ENCODE measurements at places on chromosomes 3 and 15. TPM values are rescaled to one million over a fixed set of nuclear protein-coding genes. Genes with fewer than 3 reads are reported as not detected.
A peak's percentile ranks its signal among the peaks of the same experiment; 100 is the strongest.

- H3K4me1 ChIP-seq, result peaks cover 13% of the 10 kb centered on the region
- H3K27ac ChIP-seq, result no peak overlapping the region
- DNase-seq, result no peak
These were observed 83.8 kb downstream of the PRICKLE2 start for GRCh38 chr3:64141476-64141875.

GRCh38 chr15:74496648-74497047 lies 35.7 kb upstream of the UBL7 start:
- no peaks in the 10 kb centered on the region for H3K27me3 ChIP-seq
- no peaks in the 10 kb centered on the region for H3K36me3 ChIP-seq
- H3K27ac ChIP-seq, result no peak overlapping the region

DNA sequence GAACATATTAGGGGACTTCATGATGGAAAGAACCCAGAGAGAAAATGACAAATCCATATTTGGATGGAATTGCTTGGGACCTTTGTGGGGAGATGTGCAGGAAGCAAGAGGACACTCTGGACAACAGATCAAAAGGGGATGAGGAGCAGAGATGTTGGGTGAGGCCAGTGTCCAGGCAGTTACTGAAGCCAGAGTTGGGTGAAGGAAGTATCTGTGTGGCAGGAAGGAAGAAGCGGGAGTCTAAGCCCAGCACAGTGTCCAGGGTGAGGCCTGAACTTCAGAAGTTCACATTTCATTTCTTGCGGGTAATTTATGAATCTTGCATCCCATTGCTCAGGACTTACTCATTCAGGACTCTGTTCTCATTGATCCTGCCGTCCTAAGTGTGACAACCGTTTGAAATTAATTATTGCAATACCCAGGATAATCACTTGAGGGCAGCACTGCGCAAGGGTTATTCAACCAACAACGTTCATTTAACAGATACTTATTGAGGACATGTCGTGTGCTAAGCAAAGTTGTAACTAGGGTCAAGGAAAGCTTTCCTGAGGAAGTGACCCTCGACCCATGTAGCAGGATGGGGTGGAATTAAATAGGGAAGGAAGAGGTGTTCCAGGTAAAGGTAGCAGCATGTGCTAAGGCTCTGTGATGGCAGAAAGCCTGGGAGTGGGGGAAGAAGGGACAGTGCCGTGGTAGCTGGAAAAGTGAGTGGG lies 61.3 kb upstream of the CMTM8 start:
- no peaks in the 10 kb centered on the region for H3K27me3 ChIP-seq
- no peak for DNase-seq
- H3K27ac ChIP-seq, result no peak overlapping the region
- peaks cover 2% of the 10 kb centered on the region for H3K36me3 ChIP-seq
- no peak overlapping the region for H3K4me3 ChIP-seq
- peaks cover 3% of the 10 kb centered on the region for H3K4me1 ChIP-seq

- H3K4me3 ChIP-seq, result no peak overlapping the region
- DNase-seq, result no peak
- no peak overlapping the region for H3K27ac ChIP-seq
- H3K36me3 ChIP-seq, result no peaks in the 10 kb centered on the region
These were observed 486.0 kb upstream of the AGTR1 start for GRCh38 chr3:148211725-148212124.

- H3K36me3 ChIP-seq, result no peaks in the 10 kb centered on the region
- no peak overlapping the region for H3K4me3 ChIP-seq
- H3K27ac ChIP-seq, result no peak overlapping the region
- H3K27me3 ChIP-seq, result no peaks in the 10 kb centered on the region
These were observed 29.5 kb upstream of the SEMA4B start for GRCh38 chr15:90171623-90172022.

- peak overlapping the region; percentile 85 for H3K4me3 ChIP-seq
- peaks cover 51% of the 10 kb centered on the region for H3K4me1 ChIP-seq
- H3K36me3 ChIP-seq, result peaks cover 3% of the 10 kb centered on the region
- H3K27ac ChIP-seq, result peak overlapping the region; percentile 46
- no peak for DNase-seq
- peaks cover 57% of the 10 kb centered on the region for H3K27me3 ChIP-seq
These were observed 245.0 kb upstream of the TOPAZ1 start for GRCh38 chr3:43996379-43997301.

- no peak for DNase-seq
- peak overlapping the region; percentile 72 for H3K4me3 ChIP-seq
- no peak overlapping the region for H3K27ac ChIP-seq
- peaks cover 17% of the 10 kb centered on the region for H3K4me1 ChIP-seq
- H3K27me3 ChIP-seq, result no peaks in the 10 kb centered on the region
- H3K36me3 ChIP-seq, result no peaks in the 10 kb centered on the region
These were observed 155 bp downstream of the ACVR2B start for GRCh38 chr3:38453913-38454177.

DNA sequence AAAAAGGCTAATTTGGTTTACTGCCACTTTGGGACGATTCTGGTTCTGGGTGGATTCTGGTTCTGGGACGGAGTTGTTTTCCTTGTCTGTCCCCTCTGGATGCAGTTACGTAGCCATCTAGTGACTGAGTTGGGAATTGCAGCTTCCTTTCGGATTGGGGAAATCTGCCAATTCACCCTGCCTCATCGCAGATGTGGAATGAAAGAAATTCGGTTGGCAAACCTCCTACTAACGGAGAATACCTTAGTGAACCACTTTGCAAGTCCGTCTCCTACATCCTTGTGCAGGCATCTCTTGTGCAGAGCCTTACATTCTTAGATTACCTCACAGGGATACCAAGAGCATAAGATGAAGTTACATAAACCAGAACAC lies 31.5 kb upstream of the AP4E1 start:
- peak; percentile 91 for DNase-seq
- peaks cover 21% of the 10 kb centered on the region for H3K4me1 ChIP-seq
- H3K4me3 ChIP-seq, result peak overlapping the region; percentile 68
- H3K27me3 ChIP-seq, result peaks cover 17% of the 10 kb centered on the region
- H3K36me3 ChIP-seq, result no peaks in the 10 kb centered on the region

GRCh38 chr3:76096036-76096435 lies 310.7 kb upstream of the ZNF717 start:
- H3K4me1 ChIP-seq, result peaks cover 2% of the 10 kb centered on the region
- H3K36me3 ChIP-seq, result no peaks in the 10 kb centered on the region
- no peak for DNase-seq

GRCh38 chr3:105616374-105617121 lies 249.8 kb downstream of the ALCAM start:
- peaks cover 8% of the 10 kb centered on the region for H3K4me1 ChIP-seq
- H3K4me3 ChIP-seq, result no peak overlapping the region
- no peaks in the 10 kb centered on the region for H3K27me3 ChIP-seq
- H3K36me3 ChIP-seq, result no peaks in the 10 kb centered on the region

DNA sequence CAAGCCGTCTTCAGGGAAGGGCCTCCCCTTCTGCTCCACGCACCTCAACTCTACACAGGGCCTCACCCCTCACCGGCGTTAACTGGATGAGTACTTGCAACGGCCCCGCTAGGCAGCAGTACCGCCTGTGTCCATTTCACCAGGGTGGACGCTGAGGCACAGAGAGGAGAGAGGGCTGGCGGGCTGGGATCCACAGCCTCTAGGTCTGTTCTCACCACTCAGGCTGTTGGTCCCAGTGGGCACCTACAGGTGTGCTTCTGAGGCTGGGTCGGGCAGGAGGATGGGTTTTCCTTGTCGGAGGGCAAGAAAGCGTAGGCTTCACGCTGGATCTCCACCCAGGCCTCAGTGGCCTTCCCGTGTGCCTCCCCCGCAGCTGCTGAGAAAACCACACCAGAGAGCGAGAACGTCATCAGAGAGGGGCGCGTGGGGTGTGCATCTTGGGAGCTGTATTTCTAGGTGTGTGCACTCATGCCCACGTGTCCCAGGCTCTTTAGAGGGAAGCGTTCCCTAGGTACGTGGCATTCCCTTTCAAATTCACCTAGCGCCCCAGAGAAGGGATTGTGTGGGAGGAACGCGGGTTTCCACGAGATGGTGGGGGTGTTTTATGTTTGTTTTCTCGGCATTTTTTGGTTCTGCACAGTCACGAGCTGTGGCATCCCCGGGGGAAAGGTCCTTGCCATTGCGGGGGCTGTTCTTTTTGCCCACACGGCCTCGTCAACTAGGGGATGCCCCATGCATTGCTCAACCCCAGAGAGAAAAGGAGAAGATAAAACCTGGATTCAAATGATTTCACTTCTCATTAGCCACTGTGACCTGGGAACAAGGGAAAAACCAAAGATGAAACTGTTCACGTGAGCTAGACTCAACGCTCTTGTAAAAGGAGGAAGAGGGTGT lies 67.7 kb downstream of the MGLL start:
- H3K4me1 ChIP-seq, result peaks cover 32% of the 10 kb centered on the region
- no peak overlapping the region for H3K4me3 ChIP-seq
- peaks cover 20% of the 10 kb centered on the region for H3K36me3 ChIP-seq
- no peak for DNase-seq
- no peaks in the 10 kb centered on the region for H3K27me3 ChIP-seq

DNA sequence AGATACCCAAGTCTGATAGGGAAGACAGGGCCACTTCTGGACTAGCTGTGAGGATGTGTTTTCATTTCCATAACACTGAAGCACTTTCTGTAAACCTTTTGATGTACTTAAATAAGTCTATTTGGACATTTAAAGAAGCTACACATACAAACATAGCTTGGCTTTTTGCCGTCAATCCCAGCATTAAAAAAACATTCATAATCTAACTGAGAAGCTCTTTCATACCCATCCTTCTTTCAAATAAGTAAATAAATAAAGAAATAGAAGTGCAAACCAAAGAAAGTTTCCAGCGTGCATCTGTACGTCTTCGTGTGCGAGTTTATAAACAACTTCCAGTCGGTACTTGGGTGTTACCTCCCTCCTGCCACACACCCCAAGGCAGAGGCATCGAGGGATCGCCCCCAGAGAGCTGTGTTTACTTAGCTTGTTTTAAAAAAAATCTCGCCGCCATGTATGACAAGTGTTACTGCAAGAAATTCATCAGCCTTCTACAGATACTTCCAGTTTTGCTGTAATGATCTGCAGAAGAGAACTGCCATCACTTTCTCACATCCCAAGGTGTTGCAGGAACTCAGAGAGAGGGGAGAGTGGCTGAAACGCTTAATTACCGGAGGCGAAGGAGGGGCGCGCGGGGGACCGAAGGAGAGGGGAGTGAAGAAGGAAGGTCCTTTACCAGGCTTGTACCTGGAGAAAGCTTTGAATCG lies 9.0 kb upstream of the MEIS2 start:
- DNase-seq, result no peak
- H3K27ac ChIP-seq, result no peak overlapping the region
- peaks cover 35% of the 10 kb centered on the region for H3K4me1 ChIP-seq
- peaks cover 96% of the 10 kb centered on the region for H3K27me3 ChIP-seq
- H3K4me3 ChIP-seq, result peak overlapping the region; percentile 50

GRCh38 chr15:90762109-90762508 lies 45.0 kb downstream of the BLM start:
- H3K36me3 ChIP-seq, result no peaks in the 10 kb centered on the region
- H3K27ac ChIP-seq, result no peak overlapping the region
- no peak for DNase-seq
- no peaks in the 10 kb centered on the region for H3K27me3 ChIP-seq
- H3K4me1 ChIP-seq, result peaks cover 3% of the 10 kb centered on the region

GRCh38 chr15:55912982-55913381 lies 80.4 kb downstream of the NEDD4 start:
- DNase-seq, result no peak
- no peaks in the 10 kb centered on the region for H3K27me3 ChIP-seq
- peak overlapping the region; percentile 18 for H3K4me3 ChIP-seq
- H3K36me3 ChIP-seq, result no peaks in the 10 kb centered on the region
- peaks cover 57% of the 10 kb centered on the region for H3K4me1 ChIP-seq

GRCh38 chr15:66133247-66133885 lies 120.2 kb downstream of the MEGF11 start:
- DNase-seq, result no peak
- peaks cover 87% of the 10 kb centered on the region for H3K27me3 ChIP-seq
- no peaks in the 10 kb centered on the region for H3K4me1 ChIP-seq
- no peaks in the 10 kb centered on the region for H3K36me3 ChIP-seq
- no peak overlapping the region for H3K27ac ChIP-seq

DNA sequence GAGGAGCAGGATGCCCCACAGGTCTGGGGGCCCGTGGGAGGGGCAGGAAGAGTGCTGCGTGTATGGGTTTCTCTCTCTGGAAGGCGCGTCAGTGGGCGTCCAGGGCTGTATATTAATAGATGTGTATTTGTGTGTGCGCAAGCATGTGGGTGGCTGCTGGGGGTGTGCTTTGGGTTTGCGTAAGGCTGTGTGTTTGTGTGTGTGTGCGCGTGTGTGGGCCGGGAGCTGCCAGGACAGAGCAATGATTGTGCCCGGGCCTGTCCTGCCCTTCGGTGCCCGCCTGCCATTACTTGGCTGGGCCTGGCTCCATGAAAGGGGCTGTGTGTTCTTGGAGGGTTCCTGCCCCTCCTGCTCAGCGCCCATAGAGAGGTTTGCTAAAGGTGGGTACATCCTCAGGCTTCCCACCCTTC lies 16.3 kb downstream of the CSPG4 start:
- H3K27me3 ChIP-seq, result no peaks in the 10 kb centered on the region
- no peak for DNase-seq
- peaks cover 79% of the 10 kb centered on the region for H3K4me1 ChIP-seq
- peak overlapping the region; percentile 67 for H3K27ac ChIP-seq

GRCh38 chr15:96261575-96262034 lies 68.9 kb upstream of the NR2F2 start:
- peaks cover 47% of the 10 kb centered on the region for H3K36me3 ChIP-seq
- H3K27me3 ChIP-seq, result no peaks in the 10 kb centered on the region
- no peak overlapping the region for H3K27ac ChIP-seq
- H3K4me3 ChIP-seq, result no peak overlapping the region

The MESP2 gene
- not detected for total RNA-seq

The PLSCR2 gene
- total RNA-seq, result not detected

The PROS1 gene
- 18.5 TPM for total RNA-seq

The KLF15 gene
- total RNA-seq, result 5.7 TPM

Measured in osteocyte (in vitro differentiated cells).